ENCODE measurements at places on chromosomes 6 and 20.

GRCh38 chr6:5050009-5050408 lies 35.1 kb upstream of the PPP1R3G start:
- no peak for DNase-seq

GRCh38 chr20:5871459-5872410 lies 78.6 kb downstream of the TRMT6 start:
- no peak for DNase-seq

- DNase-seq: no peak
These were observed 69.2 kb upstream of the DUSP22 start for GRCh38 chr6:223136-223535.

- DNase-seq: no peak
These were observed 41.5 kb upstream of the GJA1 start for GRCh38 chr6:121393731-121394505.

DNA sequence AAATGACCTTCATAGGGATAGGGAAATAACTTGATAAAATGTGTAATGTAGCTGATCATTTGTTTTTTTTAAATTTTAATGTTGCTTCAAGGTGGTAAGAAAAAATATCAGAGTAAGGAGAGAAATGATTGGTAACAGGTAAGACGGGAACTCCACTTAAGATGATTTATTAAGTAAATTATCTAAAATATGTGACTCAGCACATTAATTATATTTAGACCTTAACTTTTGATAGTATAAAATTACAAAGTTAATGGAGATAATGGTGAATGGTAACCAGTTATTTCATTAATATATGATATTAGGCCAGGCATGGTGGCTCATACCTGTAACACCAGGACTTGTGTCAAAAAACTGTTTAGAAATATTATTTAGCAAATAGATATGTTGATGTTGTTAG lies 10.2 kb downstream of the BEND6 start:
- DNase-seq: no peak

DNA sequence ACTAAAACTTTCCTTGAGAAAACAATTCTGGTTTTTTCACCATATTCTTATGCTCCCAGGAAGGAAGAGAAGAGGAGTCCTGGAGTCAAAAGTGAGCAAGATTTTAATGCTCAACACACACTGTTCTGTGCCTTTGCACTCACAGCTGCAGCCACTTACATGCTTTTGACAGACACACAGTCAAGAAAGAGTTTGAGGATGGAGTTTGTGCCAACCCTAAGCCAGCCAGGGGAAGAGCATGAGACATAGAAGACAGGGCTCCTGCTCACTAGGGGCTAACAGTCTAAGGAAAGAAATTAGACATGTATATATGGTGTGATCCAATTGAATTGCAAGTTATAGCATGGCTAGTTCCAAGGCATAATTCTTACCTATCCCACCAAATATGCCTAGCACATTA lies 37.1 kb upstream of the IL17A start:
- no peak for DNase-seq

GRCh38 chr6:40387871-40388264 lies 199.3 kb downstream of the LRFN2 start:
- no peak for DNase-seq
